ENCODE measurements at places on chromosomes 3 and 15.

GRCh38 chr3:99498550-99499234, 139.7 kb upstream of the COL8A1 start:
- DNase-seq, result no peak

GRCh38 chr15:78024519-78024870, 53.0 kb downstream of the TBC1D2B start:
- DNase-seq, result no peak

DNA sequence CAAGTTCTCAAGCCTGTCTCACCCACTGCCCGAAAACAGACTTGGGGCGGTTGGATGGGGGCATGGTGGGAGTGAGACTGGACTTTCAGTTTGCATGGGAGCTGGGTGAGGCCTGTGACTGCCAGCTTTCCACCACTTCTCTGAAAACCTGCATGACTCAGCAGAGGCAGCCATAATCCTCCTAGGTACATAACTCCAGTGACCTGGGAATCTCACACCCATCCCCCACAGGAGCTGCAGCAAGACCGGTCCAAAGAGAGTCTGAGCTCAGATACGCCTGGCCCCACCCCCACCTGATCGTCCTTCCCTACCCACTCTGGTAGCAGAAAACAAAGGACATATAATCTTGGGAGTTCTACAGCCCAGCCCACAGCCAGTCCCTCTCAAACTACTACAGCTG, 107.2 kb downstream of the NSMCE3 start:
- DNase-seq, result no peak

DNA sequence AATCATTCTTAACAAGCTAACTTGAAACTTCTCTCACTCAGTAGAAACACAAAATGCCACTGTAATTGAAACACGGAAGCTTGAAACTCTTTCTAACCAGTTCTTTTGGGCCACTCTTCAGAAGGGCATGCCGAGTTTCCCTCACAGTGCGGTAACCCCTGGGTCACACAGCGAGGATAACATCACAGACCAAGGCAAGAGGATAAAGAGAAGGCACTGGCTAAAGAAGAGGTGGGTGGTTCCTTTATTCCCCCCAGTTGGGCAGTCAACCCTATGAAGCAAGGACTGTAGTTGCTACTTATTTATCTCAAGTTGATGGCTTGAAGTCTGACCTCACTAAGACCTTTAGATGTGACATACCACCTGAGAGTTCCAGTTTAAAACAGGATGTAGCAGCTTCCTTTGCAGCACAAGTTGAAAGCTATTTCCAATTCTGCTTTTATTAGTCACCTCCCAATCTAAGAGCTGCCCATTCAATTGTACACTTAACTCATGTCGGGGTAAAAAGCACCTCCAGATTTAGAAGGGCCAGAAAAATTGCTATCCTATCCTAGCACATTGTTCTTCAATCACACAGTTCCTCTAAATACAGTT, 272.4 kb downstream of the TIGIT start:
- DNase-seq, result peak; percentile 46

DNA sequence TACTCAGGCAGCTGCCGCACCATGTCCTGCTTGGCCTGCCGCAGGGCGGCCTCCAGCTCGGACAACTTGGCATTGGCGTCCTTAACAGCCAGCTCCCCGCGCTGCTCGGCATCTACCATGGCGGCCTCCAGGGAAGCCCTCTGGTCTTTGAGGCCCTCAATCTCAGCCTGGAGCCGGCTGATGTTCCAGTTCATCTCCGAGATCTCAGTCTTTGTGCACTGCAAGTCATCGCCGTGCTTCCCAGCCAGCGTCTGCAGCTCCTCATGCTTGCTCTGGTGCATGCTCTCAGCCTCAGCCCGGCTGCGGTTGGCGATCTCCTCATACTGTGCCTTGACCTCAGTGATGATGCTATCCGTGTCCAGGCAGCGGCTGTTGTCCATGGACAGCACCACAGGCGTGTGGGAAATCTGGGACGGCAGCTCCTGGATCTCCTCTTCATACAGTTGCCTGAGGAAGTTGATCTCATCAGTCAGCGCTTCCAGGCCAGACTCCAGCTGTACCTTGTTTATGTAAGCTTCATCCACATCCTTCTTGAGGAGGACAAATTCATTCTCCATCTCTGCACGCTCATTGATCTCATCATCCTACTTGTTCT, 15.5 kb upstream of the PSTPIP1 start:
- DNase-seq, result no peak

Data from GM12878 (cell line).